ENCODE measurements at places on chromosomes 12 and 14. TPM values are rescaled to one million over a fixed set of nuclear protein-coding genes. Genes with fewer than 3 reads are reported as not detected.

DNA sequence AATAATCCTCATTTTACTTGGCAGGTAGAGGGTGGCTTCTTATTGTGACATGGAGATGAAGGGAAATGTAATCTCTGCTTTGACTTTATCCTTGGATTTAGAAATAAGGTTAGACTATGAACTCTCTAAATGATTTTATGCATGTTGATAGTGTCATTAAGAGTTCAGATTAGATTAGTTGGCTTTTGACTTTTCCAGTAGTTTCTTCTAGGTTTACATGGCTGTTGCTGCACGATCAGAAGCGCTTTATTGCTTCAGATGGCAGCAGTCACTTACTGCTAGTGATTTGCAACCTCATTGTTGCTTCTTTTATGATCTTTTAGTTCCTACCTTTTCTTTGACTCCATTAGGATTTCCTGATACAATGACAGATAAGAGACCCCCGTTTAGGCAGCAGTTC lies 32.3 kb downstream of the SLC15A5 start:
- no peaks in the 10 kb centered on the region for H3K4me1 ChIP-seq
- H3K27ac ChIP-seq, result no peak overlapping the region
- no peaks in the 10 kb centered on the region for H3K27me3 ChIP-seq
- DNase-seq, result no peak

DNA sequence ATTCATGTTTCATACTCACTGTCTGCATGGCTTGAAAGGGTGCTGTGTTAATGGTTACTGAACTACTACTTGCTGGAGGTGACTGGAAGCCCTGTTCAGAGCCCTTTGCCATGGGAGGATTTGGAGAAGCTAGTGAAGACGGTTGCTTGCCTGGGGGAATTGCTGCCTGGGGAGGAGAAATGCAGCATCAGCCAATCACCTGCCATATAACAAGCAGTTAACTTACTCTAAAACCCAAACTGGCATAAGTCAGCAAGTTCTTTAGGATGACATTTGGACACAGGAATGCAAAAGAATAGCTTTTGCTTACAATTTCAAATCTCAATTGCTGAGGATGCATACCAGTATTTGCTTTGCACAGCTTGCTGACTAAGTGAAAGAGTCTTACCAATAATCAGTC lies 23.4 kb upstream of the IPO8 start:
- H3K27ac ChIP-seq, result no peak overlapping the region
- no peaks in the 10 kb centered on the region for H3K27me3 ChIP-seq
- H3K4me3 ChIP-seq, result no peak overlapping the region
- no peak for DNase-seq

DNA sequence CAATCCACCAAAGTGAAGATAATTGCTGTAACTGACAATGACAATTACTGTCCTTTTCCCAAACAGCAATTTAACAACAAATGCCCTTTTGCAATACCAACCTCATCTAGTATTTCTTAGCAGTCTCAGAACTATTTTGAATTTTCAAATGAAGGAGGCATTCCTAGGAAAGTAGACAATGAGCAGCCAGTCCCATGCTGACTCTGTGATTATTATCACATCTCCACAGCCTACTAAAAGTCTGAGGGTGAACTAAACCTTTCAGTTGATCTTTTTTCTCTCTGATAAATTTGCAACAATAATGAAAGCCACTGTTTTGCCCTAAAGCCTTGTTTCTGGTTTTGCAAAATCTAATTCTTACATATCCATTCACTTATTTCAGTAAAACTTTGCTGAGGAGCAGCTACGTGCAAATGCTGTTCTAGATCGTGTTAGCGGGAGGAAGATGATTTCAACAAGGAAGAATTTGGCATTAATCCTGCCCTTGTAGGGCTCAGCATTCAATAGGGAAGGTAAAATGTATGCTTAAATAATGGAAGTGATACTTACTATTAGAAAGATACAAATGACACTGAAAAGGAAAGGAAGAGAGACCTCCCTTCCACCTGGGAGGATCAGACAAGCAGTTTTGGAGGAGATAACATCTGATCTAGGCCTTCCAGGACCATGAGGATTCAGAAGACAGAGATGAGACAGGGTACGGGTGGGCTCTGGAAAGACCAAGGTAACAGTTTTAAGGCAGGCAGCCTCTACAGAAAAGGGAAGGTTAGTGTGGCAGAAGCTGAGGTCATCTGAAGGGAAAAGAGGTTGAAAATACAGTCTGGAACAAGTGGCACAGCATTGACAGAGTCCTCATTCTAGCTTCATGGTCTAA lies 47.4 kb downstream of the SLC38A1 start:
- no peak for DNase-seq
- peaks cover 56% of the 10 kb centered on the region for H3K36me3 ChIP-seq
- H3K4me1 ChIP-seq, result peaks cover 72% of the 10 kb centered on the region

DNA sequence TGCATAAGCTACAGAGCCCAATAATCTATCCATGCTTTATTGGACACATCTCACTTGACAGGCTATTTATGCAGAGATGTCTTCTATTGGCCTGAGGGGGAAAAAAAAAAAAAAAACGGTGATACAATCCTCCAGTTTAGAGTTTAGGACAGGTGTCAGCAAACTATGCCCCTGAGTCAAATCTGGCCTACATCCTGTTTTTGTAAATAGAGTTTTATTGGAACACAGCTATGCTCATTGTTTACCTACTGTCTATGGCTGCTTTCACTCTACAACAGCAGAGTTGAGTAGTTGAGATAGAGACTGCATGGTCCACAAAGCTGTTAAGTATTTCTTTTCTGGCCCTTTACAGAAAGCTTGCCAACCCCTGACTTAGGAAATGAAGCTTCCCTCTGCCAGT lies 403.1 kb downstream of the C12orf75 start:
- H3K27ac ChIP-seq, result no peak overlapping the region
- DNase-seq, result no peak
- H3K36me3 ChIP-seq, result no peaks in the 10 kb centered on the region
- H3K4me3 ChIP-seq, result no peak overlapping the region
- H3K4me1 ChIP-seq, result no peaks in the 10 kb centered on the region

- H3K27me3 ChIP-seq, result no peaks in the 10 kb centered on the region
- DNase-seq, result no peak
- H3K4me3 ChIP-seq, result no peak overlapping the region
- H3K4me1 ChIP-seq, result no peaks in the 10 kb centered on the region
- H3K36me3 ChIP-seq, result no peaks in the 10 kb centered on the region
Observed at GRCh38 chr12:72074065-72074464, 135.4 kb downstream of the TPH2 start.

DNA sequence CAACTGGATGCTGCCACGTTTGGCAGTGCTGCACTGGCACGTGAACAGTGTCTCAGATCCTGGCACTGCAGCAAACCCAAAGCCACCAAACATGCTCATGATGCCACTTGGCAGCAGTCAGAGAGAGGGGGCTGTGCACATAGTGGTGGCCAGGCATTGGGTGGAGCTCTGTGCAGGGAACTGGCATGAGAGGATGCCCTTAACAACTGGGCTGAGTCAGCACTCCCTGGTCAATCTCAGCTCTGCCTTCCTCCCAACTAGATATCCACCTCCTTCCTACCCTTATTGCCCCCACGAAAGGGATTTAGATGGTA lies 37.0 kb downstream of the ZFHX2 start:
- H3K4me3 ChIP-seq, result no peak overlapping the region
- H3K4me1 ChIP-seq, result peaks cover 8% of the 10 kb centered on the region
- no peak for DNase-seq
- H3K36me3 ChIP-seq, result peaks cover 1% of the 10 kb centered on the region

DNA sequence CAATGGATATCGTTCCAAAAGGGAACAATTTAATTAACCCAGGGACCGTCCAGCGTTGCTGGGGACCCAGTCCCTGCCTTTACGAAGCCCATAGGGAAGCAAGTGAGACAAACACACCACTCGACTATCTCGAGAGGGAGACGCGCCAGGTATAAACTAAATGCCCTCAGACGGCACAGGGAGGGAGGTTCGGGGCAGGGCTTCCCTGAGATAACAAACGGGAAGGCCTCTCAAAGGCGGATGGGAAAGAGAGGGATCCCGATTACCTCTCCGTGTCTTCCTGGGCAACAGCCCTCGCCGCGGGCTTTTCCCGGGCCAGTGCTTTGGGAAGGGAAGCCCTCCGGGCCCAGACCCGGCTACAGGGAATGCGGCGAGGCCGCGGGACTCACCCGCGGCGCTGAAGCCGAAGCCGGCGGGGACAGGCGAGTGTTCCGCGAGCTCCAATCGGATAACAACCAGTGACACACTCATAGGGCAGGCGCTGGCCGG lies 390 bp downstream of the BRAP start:
- H3K27me3 ChIP-seq, result no peaks in the 10 kb centered on the region
- H3K36me3 ChIP-seq, result peaks cover 9% of the 10 kb centered on the region
- H3K4me1 ChIP-seq, result peaks cover 28% of the 10 kb centered on the region
- DNase-seq, result no peak
- H3K27ac ChIP-seq, result peak overlapping the region; percentile 90

- no peak overlapping the region for H3K4me3 ChIP-seq
- H3K36me3 ChIP-seq, result no peaks in the 10 kb centered on the region
- no peaks in the 10 kb centered on the region for H3K27me3 ChIP-seq
- no peak for DNase-seq
- peak overlapping the region; percentile 62 for H3K27ac ChIP-seq
Observed at GRCh38 chr12:3961591-3961990, 88.4 kb upstream of the PARP11 start.

SERPINA1 gene
- total RNA-seq, result not detected

GRCh38 chr12:120321382-120322202 lies 6.0 kb downstream of the PLA2G1B start:
- H3K4me3 ChIP-seq, result no peak overlapping the region
- H3K36me3 ChIP-seq, result no peaks in the 10 kb centered on the region
- no peak for DNase-seq
- no peak overlapping the region for H3K27ac ChIP-seq
- no peaks in the 10 kb centered on the region for H3K27me3 ChIP-seq

NKX2-1 gene
- not detected for total RNA-seq

RND1 gene
- 3.8 TPM for total RNA-seq

GRCh38 chr14:25351269-25351668 lies 301.3 kb upstream of the STXBP6 start:
- H3K36me3 ChIP-seq, result no peaks in the 10 kb centered on the region
- no peaks in the 10 kb centered on the region for H3K4me1 ChIP-seq
- H3K4me3 ChIP-seq, result no peak overlapping the region
- H3K27me3 ChIP-seq, result no peaks in the 10 kb centered on the region

GRCh38 chr12:2551412-2551900 lies 243.3 kb upstream of the FKBP4 start:
- H3K27me3 ChIP-seq, result peaks cover 2% of the 10 kb centered on the region
- no peaks in the 10 kb centered on the region for H3K4me1 ChIP-seq
- DNase-seq, result no peak
- no peak overlapping the region for H3K4me3 ChIP-seq
- H3K36me3 ChIP-seq, result no peaks in the 10 kb centered on the region
- H3K27ac ChIP-seq, result no peak overlapping the region

TRPV4 gene
- total RNA-seq, result not detected

- peak overlapping the region; percentile 93 for H3K4me3 ChIP-seq
- peaks cover 4% of the 10 kb centered on the region for H3K27me3 ChIP-seq
- H3K27ac ChIP-seq, result peak overlapping the region; percentile 90
- H3K36me3 ChIP-seq, result peaks cover 21% of the 10 kb centered on the region
- DNase-seq, result no peak
- H3K4me1 ChIP-seq, result peaks cover 27% of the 10 kb centered on the region
Observed at GRCh38 chr14:77375164-77375950, 1.5 kb downstream of the TMED8 start.

DNA sequence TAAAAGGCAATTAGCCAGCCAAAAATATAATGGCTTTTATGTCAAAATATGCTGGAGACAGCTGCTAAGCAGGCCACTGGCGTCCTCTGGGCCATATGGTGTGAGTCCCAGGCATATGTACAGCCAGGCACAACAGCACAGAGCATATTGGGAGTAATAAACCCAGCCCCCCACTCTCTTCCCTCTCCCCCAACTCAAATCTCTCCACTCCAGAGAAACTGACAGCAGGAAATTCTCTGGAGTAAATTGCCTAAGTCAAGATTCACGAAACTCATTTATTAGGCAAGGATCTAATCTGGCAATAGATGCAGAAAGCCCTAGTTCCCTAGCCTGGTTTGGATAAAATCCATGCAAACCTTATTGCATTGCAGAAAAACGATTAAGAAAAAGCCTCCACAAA lies 147.9 kb upstream of the SEL1L start:
- no peak for DNase-seq
- H3K36me3 ChIP-seq, result no peaks in the 10 kb centered on the region
- no peaks in the 10 kb centered on the region for H3K27me3 ChIP-seq
- H3K4me3 ChIP-seq, result no peak overlapping the region
- H3K27ac ChIP-seq, result no peak overlapping the region

- no peak for DNase-seq
- peak overlapping the region; percentile 61 for H3K27ac ChIP-seq
- peaks cover 15% of the 10 kb centered on the region for H3K36me3 ChIP-seq
- H3K27me3 ChIP-seq, result no peaks in the 10 kb centered on the region
Observed at GRCh38 chr12:32047357-32048212, 59.1 kb upstream of the BICD1 start.

GRCh38 chr12:122545855-122546254 lies 18.8 kb downstream of the KNTC1 start:
- H3K27ac ChIP-seq, result no peak overlapping the region
- peaks cover 33% of the 10 kb centered on the region for H3K36me3 ChIP-seq
- no peak for DNase-seq
- H3K27me3 ChIP-seq, result no peaks in the 10 kb centered on the region

- H3K27me3 ChIP-seq, result no peaks in the 10 kb centered on the region
- DNase-seq, result no peak
- H3K27ac ChIP-seq, result no peak overlapping the region
- no peaks in the 10 kb centered on the region for H3K36me3 ChIP-seq
Observed at GRCh38 chr12:84585776-84586395, 326.7 kb downstream of the SLC6A15 start.

OASL gene
- total RNA-seq, result 48.6 TPM

DNA sequence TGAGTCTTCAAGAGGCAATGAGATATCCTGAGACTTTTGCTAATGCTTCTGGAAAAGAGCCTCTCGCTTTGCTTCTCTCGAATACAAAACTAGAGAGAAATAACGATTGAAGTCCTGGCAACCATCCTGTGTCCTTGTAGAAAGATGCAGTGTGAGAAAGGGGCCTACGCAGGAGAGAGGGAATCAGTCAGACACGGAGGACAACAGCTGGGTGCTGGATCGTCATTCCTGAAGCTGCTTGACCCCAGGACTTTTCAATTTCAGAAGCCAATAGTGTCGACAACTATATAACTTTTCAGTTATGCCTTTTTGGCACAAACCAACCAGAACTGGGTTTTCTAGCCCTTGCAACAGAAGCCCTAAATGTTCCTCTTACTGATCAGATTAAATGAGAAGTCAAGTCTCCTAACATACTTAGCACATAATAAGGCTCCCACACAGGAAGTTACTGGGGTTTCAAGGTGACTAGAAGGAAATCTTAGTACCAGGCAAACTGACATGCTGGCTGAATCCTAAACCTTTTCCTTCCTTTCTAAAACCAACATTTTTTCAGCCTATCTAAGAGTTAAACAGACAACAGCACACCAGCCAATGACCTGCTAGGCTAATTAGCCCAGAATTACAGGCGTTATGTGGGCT lies 755.6 kb downstream of the MED13L start:
- no peak overlapping the region for H3K27ac ChIP-seq
- no peak for DNase-seq
- H3K27me3 ChIP-seq, result no peaks in the 10 kb centered on the region
- no peaks in the 10 kb centered on the region for H3K36me3 ChIP-seq
- no peak overlapping the region for H3K4me3 ChIP-seq

GRCh38 chr14:56514663-56515371 lies 64.8 kb upstream of the TMEM260 start:
- DNase-seq, result no peak
- H3K27ac ChIP-seq, result no peak overlapping the region
- no peaks in the 10 kb centered on the region for H3K36me3 ChIP-seq

GRCh38 chr12:112752303-112752702 lies 39.2 kb upstream of the RPH3A start:
- peaks cover 1% of the 10 kb centered on the region for H3K4me1 ChIP-seq
- H3K36me3 ChIP-seq, result no peaks in the 10 kb centered on the region
- H3K27ac ChIP-seq, result no peak overlapping the region
- DNase-seq, result no peak
- peaks cover 4% of the 10 kb centered on the region for H3K27me3 ChIP-seq

TMEM233 gene
- not detected for total RNA-seq

C12orf42 gene
- total RNA-seq, result 5.4 TPM
